Activated effector memory CD4-positive, alpha-beta T cell treated with anti-CD3 and anti-CD28 coated beads, Interleukin-2, amount 50 U/mL, for 16 hours (primary cell): ENCODE measurements at places on chromosomes 12 and 14.

DNA sequence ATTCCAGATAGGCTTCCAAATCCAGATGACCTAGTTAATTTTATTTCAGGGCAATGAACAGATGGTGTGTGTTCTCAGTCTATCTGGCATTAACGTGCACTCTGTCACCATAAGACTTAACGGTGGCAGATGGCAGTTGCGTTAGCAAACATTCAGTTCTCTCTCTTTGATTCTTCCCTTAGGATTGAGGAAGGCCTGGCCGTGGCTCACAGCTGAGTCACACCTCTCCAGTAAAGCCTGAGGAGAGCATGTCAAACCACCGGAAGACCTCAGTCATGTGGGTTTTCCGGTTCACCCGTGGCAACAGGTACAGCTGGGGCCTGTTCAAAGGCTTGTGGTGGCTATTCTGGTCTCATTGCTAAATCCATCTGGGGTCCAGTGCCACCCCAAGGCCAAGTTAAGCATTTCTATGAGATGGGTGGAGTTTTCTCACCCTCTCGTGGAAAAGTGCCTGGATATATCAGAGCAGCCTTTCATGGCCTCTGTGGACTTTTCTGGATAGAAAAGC lies 545.1 kb upstream of the ATP2B1 start:
- DNase-seq, result peak; percentile 72

DNA sequence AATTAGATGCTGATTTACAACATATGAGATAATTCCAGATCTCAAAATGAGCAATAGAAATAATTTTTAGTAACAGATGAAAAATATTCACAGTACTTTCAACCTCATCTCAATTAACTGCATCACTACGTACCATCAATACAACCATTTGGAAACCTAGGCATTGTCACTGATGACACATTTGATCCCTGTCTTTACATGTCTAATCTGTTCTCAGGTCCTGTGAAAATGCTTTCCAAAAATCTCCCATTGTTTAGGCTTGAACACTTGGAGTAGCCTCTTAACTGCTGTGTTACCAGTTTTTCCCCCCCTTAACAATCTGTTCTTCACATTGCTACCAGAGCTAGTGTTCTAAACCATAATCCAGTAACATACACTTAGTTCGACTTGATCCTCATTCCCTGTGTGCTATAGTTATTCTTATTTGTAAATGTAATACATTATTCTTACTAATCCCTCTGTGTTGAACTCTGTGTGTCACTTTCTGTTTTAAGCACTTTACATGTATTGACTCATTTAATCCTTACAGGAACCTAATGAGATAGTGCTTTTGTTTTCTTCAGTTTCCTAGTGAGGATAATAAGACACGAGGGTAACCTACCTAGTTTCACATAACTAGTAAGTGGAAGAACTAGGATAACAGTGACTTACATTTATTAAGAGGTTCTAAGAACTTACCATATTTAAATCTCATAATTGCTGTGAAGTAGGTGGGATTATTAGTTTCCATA lies 41.7 kb downstream of the LARP4 start:
- no peak for DNase-seq

- DNase-seq, result no peak
Measured at GRCh38 chr14:102551995-102552705, 40.3 kb upstream of the RCOR1 start.

GRCh38 chr12:22321638-22322037 lies 12.9 kb downstream of the ST8SIA1 start:
- DNase-seq, result peak; percentile 75

DNA sequence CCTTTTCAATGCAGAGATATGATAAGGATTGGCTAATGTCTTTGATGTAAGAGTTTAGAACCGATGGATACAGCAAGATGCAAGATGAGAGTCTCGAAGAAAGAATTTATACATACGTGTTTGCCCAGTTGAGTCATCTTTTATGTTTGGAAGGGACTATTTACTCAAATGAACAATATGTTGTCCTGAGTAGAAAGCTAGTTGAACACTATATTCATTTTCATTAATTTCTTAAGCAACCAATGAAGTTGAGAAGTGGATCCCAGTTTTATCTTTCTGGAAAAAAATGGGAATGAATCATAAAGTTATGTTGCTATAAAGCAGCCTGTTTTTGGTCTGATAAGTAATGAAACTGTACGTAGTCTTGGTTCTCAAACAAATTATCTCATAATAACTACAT lies 1431.7 kb upstream of the FLRT2 start:
- DNase-seq, result no peak

DNA sequence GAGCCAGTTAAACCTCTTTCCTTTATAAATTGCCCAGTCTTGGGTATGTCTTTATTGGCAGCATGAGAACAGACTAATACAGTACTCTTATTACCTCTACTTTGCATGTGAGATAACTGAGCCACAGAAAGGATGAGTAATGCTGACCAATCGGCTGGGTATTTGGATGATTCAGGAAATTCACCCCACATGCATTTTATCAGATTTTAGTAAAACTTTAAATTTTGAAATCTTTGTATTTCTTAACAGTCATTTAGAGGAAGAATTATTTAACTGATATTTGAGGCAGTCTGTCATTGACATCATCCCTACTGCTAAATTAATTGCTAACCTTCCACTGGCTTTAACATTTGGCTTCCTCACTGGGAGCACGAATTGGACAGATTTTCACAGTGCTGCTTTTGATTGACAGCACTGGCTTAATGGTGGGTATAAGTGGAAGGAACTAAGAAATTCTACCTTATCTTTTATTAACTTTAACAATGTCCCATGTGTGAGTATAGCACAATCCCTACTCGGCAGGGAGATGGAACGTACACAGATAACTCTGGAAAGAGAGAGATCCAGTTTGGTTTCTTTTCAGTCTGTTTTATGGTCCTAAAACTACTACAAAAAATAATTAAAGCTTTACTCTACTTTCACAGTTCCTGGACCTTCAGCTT lies 261.0 kb downstream of the DACT1 start:
- no peak for DNase-seq

GRCh38 chr12:27261866-27262265 lies 17.8 kb downstream of the STK38L start:
- no peak for DNase-seq
